ENCODE measurements at places on chromosomes 4 and X.

- no peak for DNase-seq
Measured at GRCh38 chr4:2914256-2915126, 48.7 kb downstream of the NOP14 start.

DNA sequence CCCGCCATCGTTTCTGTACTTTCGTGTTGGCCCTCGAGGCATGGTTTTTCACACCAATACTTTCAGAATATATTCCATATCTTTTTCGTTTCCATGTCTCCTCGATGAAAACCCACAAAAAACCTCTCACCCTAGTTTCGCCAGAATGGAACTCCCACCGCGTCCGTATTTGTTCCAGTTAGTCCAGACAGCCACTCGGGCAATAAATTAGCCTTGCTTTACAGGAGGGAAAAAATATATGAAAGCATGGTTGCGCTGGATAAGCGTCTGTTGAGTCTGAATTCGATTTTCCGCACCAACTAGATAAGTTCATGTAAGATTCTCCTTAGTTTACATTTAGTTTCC lies 550 bp upstream of the CHM start:
- DNase-seq, result no peak

GRCh38 chr4:79611026-79611425 lies 203.0 kb upstream of the GK2 start:
- DNase-seq, result no peak

DNA sequence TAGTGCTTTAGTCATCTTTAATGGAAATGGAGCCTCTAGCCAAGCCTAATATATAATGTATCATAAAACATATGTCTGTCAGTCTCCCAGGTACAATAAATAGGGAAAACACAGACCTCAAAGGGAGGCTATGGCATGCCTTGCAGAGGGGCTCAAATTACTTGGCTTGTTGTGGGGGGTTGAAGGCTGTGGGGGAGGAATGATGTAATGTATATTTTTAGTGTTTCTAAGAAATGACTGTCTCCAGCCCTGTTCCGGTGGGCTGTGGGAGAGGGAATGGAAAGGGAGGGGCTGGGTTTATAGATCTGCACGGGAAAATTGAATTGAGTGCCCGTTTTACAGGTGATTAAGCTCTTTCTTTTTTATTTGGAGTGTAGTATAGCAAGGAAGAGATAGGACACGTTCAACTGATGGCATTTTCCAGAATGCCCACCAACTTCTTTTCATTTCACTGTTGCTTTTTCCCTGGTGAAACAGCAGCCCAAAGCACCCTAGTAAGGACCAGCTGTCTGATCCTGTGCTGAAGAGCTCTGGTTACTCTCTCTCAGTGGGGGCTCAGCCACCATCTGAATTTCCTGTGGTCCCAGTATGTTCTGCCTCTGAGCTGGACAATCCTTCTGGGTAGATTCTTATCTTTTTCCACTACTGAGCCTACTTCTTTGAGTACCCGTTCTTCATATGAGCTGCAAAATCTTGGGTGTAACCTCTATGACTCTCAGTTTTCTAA lies 220.7 kb upstream of the CASK start:
- DNase-seq, result no peak

- DNase-seq, result peak; percentile 19
Measured at GRCh38 chr4:85147481-85148076, 181.1 kb upstream of the WDFY3 start.

DNA sequence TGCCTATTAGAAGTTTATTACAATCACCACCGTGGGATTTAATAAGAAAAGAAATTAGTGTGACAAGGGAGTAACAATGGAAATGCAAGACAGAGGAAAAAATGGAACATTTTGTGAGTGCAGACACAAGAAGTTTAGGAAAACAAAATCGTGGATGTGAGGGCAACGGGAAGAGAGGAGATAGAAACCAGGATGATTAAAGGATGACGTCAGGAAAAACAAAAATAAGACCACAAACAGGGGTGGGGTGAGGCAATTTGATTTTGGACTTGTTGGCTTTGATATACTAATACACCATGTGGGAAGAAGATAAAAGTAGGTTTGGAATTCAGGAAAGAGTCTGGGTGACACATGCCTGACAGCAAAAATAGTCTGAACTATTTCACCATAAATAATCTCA lies 38.2 kb upstream of the GPM6A start:
- no peak for DNase-seq

- DNase-seq, result no peak
Measured at GRCh38 chr4:64721106-64721505, 311.9 kb upstream of the TECRL start.

GRCh38 chrX:140432346-140433175 lies 72.3 kb downstream of the SOX3 start:
- DNase-seq, result no peak

- peak; percentile 52 for DNase-seq
Measured at GRCh38 chrX:129984111-129984958, 1.9 kb downstream of the BCORL1 start.

- no peak for DNase-seq
Measured at GRCh38 chr4:147570616-147571015, 46.6 kb upstream of the TMEM184C start.

DNA sequence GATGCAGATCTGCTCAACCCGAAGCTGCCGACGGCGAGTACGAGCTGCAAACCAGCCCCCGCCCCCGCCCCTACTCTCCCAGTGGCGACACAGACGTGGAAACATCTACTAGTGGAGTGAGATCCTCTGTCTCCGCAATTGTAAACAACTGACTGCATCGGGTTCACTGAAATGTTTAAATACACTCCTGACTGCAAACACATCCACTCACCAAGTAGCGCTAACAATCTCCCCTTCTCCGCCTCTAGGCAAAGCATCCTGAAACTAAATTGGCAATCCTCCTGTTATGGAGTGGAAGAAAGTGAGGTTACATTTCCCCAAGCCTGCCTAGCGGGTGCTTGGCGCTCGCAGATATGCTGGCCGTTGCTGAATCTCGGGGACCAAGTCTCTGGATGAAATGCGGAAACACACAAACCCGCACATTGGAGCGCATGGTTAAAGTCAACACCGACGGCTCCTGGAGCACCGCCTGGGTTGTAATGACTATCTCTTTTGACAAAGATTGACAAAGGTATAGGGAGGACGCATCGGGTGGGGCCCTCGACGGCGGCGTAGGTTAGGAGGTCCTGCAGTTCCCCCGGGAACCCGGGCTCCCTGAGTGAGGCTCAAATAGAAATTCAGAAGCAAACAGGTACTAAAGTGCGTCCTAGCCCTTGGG lies 117.0 kb upstream of the TEX13C start:
- no peak for DNase-seq

GRCh38 chrX:41518127-41518840 lies 71.1 kb downstream of the NYX start:
- DNase-seq, result no peak

DNA sequence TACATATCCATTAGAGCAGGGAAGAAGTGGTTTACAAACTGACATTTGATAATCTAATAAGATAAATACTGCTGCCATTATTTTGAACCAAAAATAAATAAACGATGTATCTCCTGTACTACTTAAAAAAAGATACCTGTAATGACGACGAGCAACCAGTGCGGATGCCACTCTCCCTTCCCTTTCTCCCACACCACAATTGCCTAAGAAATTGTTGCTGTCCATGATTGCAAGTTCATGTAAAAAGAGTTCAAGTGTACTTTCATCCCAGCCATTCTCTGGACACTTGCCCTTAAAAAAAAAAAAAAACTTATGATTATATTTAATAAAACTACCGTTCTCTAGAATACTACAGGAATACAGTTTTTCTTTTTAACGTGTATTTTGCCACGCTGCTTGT lies 1.4 kb downstream of the SEPSECS start:
- no peak for DNase-seq

- DNase-seq, result no peak
Measured at GRCh38 chr4:150033081-150033480, 45.2 kb upstream of the DCLK2 start.

- no peak for DNase-seq
Measured at GRCh38 chr4:142416121-142416520, 430.0 kb downstream of the INPP4B start.

- no peak for DNase-seq
Measured at GRCh38 chr4:105632599-105632998, 75.9 kb downstream of the INTS12 start.

DNA sequence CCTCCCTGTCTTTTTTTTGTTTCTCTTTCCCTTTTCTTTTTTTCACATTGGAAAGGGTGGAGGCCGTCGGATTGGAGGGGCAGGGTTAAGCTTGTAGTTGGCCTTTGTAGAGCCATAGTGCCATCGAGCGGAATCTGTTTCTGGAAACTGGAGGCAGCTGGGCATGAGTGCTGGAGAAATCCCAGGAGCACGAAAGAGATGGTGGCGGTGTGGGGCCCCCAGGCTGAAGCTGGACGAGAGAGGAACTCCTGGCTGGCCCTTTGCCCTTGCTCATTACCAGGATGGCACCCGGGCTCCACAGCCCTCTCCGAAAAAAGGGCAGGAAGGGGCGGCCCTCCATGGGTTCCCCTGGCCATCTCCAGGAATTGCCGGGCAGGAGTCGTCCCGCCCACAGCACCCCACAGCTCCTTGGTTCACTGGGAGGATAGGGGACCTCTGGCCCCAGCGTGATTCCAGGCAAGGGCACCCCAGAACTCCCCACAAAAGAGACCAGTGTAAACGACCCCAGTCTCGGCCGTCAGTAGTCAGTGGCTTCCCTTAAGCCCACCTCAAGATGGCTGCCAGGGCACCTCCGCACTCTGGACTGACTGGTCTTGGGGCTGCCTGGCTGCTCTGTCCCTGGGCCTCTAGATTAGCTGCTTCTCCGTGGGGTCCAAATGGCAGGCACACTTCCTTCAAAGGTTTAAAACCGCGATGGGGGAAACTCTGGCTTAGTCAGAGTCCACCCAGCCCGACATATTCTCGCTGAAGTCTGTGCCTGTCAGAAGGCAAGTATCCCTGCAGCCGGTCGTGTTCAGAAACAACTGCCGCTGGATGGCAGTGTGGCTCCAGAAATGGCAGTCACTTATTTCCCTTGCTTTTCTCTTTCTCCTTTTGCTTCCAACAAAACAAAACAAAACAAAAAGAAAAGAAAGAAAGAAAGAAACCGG lies 74.1 kb downstream of the NBDY start:
- DNase-seq, result peak; percentile 83
